ENCODE measurements at places on chromosomes 16 and 17. TPM values are rescaled to one million over a fixed set of nuclear protein-coding genes. Genes with fewer than 3 reads are reported as not detected.

DNA sequence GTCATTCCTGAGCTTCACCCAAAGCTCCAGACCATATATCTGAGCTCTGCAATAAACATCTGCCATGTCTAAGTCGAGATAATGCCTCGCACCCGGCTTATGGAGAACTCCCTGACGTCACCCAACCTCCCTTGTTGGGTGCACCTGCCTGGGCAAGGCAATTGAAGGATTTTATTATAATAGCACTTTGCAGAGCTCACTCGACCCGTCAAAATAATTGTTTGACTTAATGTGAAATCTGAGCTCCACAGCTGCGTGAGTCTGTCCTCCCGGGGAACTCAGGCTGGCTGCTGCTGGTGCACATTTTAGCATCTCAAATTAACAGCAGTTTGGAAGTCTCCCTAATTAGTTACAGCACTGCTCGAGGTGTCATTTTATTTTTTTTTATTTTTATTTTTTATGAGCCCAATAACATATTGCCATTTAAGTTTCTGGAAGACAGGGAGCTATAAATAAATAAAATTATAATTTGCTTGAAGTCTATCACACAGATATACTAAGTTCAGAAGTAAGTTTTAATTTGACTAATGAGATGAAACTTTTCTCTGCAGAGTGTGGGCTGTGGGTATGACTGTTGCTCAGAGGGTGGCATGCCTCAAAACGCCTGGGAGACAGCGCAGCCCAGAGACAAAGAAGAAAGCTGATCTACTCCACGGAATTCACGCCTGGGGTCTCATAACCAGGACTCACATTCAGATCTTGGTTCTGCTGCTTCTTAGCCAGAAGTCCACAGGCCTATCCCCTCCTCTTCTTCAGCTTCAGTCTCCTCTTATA, 401.4 kb upstream of the C16orf82 start:
- no peaks in the 10 kb centered on the region for H3K36me3 ChIP-seq
- H3K4me1 ChIP-seq, result no peaks in the 10 kb centered on the region
- no peak overlapping the region for H3K4me3 ChIP-seq
- no peaks in the 10 kb centered on the region for H3K27me3 ChIP-seq
- no peak for DNase-seq
- no peak overlapping the region for H3K27ac ChIP-seq

DNA sequence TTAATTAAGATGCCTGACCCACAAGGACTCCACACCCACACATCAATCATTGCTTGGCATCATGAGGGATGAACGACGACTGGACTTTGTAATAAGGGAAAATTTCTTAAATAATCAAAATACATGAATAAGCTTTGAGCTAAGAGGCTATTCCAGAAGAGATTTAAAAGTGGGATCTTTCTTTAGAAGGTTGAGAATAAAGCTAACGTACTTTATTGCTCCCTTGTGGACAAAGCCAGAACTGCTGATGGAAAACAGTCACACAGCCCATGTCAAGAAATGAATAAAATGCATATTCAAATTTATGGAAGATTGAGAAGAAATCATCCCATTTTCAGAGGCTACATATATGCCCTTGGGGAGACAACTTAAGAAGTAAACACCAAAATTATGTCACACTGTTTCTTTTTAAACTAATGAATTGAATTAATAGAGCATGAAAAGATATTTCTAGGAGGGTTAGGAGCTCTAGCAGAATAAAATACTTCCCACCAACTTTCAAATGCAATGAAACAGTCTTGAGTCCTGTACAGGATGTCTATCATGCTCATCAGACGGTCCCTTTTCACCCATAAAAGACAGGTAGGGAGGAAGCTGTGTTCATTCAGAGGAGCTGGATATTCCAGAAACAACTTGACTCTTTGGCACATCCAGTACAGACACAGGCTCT, 60.2 kb upstream of the PHOSPHO1 start:
- DNase-seq, result no peak
- H3K27me3 ChIP-seq, result no peaks in the 10 kb centered on the region
- peaks cover 7% of the 10 kb centered on the region for H3K36me3 ChIP-seq
- H3K4me1 ChIP-seq, result no peaks in the 10 kb centered on the region

DNA sequence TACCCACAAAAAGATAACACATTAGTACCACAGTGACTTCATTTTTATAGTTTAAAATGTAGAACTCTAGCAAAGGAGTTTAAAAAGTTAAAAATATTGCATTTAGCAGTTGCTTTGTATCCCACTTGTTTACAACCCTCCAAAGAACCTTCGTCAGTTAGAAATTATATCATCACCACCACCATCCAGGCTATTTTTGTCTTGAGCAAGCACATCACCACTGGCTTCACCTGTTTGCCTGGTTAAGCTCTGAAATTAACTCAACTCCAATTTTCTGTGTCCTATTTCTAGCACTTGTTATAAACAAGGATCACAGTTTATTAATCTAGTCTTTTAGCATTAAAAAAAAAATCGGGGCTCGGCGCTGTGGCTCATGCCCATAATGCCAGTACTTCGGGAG, 6.1 kb downstream of the GLYR1 start:
- no peak for DNase-seq
- H3K27ac ChIP-seq, result no peak overlapping the region
- H3K27me3 ChIP-seq, result no peaks in the 10 kb centered on the region
- H3K36me3 ChIP-seq, result no peaks in the 10 kb centered on the region

- no peak overlapping the region for H3K27ac ChIP-seq
- no peaks in the 10 kb centered on the region for H3K27me3 ChIP-seq
- no peak for DNase-seq
- H3K4me1 ChIP-seq, result no peaks in the 10 kb centered on the region
- H3K4me3 ChIP-seq, result no peak overlapping the region
Observed at GRCh38 chr17:74601944-74602572, 10.0 kb upstream of the CD300LD start.

DNA sequence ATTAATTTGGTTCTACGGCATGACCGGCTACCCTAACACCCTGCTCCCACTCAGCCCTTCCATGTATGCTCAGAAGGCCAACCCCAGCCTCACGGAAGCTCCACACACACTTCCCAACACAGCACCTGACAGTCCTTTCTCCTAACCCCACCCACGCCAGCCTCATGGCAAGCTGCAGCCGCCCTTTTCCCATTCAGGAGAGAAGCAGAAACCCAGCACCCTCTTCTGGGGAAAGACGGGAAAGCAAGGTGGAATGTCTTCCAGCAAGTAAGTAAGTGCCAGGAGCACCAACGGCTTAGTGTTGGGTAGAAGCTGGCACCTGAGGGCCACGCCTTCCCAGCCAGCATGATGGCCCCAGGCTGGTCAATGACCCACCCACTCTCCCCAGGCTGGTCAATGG, 32.1 kb downstream of the ABR start:
- H3K4me1 ChIP-seq, result no peaks in the 10 kb centered on the region
- no peak overlapping the region for H3K27ac ChIP-seq
- H3K4me3 ChIP-seq, result no peak overlapping the region
- peak; percentile 72 for DNase-seq
- peaks cover 8% of the 10 kb centered on the region for H3K36me3 ChIP-seq

DNA sequence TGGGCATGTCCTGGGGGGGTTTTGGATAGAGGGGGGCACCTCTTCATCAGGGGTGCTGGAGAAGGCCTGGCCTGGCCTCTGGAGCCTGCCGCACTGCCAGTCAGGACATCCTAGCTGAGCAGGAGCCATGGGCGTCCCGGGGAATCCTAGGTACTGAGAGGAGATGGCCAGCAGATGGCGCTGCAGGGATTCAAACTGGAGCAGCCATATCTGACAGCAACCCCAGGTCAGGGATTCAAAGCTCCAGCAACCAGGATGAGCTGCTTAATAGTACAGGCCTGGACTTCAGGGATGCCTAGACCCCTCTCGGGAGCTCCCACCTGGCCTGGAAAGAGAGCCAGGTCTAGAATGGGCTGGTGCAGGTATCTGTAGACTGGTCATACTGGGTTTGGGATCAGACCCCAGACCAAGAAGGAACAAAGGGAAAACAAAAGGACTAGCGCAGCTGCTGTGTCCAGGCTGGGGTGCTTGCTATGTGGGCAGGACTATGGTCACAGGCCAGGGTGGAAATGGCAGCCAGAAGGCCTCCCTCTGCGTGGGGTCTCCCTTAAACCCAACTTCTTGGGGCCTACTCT, 306.9 kb upstream of the RBFOX1 start:
- H3K27me3 ChIP-seq, result no peaks in the 10 kb centered on the region
- DNase-seq, result no peak
- no peaks in the 10 kb centered on the region for H3K4me1 ChIP-seq

GRCh38 chr16:4159726-4160125, 43.5 kb upstream of the ADCY9 start:
- no peaks in the 10 kb centered on the region for H3K27me3 ChIP-seq
- no peak overlapping the region for H3K4me3 ChIP-seq
- DNase-seq, result no peak
- no peak overlapping the region for H3K27ac ChIP-seq

Gene GPRC5C
- 61.1 TPM for total RNA-seq

Gene SOCS1
- 17.4 TPM for total RNA-seq

Gene LITAFD
- not detected for total RNA-seq

Gene FBXO47
- not detected for total RNA-seq

Gene KCNH6
- 14.0 TPM for total RNA-seq

Measured in Peyer's patch (tissue), 4 donors.